ENCODE measurements at places on chromosomes 4 and X. TPM values are rescaled to one million over a fixed set of nuclear protein-coding genes. Genes with fewer than 3 reads are reported as not detected.

RASGEF1B gene
- total RNA-seq, result 42.9 TPM

TADA2B gene
- 36.3 TPM for total RNA-seq

CSAG3 gene
- total RNA-seq, result not detected

RHOXF1 gene
- total RNA-seq, result not detected

STEEP1 gene
- total RNA-seq, result 23.8 TPM

RTL9 gene
- not detected for total RNA-seq

S100P gene
- 4.3 TPM for total RNA-seq

SEC31A gene
- total RNA-seq, result 177 TPM

NPY5R gene
- not detected for total RNA-seq

SYP gene
- 0.36 TPM for total RNA-seq

ADGRG4 gene
- total RNA-seq, result not detected

SHROOM2 gene
- not detected for total RNA-seq

ZCCHC18 gene
- 5.6 TPM for total RNA-seq

AKAP14 gene
- not detected for total RNA-seq

PAGE5 gene
- total RNA-seq, result not detected

PRSS12 gene
- not detected for total RNA-seq

GASK1B gene
- 2.0 TPM for total RNA-seq

TMEM255A gene
- 1.5 TPM for total RNA-seq

DNA sequence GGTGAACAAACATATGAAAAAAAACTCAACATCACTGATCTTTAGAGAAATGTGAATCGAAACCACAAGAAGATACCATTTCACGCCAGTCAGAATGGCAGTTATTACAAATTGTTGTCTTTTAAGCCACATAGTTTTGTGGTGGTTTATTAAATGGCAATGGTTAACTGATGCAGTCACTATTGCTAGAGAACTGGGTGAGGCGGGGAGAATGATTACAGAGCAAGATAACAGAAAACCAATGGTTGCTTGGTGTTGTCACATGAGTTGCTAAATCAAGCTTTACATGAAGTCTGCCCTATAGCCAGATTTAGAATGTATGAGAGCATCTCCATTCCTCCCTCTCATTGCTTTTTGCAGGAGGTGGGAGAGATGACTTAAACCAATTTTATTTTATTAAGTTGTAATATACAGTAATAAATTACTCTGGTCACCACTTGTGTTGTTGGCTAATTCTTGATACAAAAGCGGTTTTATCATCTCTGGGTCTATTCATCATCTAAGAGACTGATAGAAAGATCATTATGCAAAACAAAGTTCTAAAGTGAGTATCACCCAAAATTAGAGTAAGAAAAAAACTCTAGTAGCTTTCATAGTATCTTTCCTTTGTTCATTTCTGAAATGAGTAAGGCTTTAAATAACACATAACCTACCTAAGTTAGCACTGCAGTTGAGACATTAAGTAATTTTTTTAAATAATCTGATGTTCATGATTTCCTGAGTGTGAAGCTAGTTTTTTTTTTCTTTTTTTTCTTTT, 859.5 kb downstream of the STIM2 start:
- no peak for DNase-seq

DNA sequence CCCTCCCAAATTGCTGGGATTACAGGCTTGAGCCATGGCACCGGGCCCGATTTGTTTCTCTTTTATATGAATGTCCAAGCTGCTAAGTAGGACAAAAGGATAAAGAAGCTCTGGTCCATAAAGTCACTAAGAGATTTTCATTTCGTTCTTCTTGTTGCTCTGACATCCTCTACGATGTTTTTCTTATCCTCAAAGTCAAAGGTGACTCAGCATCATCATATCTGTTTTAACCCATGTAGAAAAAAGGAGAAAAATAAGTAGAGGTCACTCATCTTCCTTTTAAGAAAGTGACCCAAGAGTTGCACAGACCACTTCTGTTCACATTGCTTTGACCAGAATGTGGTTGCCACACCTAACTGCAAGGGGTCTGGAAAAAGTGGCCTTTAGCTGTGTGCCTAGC, 29.3 kb upstream of the DYNLT3 start:
- no peak for DNase-seq

DNA sequence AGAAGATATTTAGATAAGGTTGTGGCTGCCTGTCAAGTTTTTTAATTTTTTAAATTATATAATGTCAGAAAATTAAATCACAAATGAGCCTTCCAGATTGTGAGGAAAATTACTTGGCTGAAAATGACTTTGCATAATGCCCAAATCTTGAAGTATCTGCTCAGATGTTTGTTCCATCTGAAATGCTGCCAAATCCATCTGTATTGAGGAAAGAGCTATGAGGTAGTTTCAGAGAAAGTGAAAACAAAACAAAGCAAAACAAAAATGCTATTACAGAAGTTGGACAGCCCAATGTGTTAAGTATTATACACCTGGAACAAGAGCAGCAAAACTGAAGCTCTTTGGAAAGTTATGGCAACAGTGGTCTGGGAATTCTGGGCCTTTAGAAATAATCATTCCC, 23.3 kb upstream of the GUCY1B1 start:
- DNase-seq, result no peak

- no peak for DNase-seq
Measured at GRCh38 chr4:124514588-124514987, 197.9 kb downstream of the ANKRD50 start.

DNA sequence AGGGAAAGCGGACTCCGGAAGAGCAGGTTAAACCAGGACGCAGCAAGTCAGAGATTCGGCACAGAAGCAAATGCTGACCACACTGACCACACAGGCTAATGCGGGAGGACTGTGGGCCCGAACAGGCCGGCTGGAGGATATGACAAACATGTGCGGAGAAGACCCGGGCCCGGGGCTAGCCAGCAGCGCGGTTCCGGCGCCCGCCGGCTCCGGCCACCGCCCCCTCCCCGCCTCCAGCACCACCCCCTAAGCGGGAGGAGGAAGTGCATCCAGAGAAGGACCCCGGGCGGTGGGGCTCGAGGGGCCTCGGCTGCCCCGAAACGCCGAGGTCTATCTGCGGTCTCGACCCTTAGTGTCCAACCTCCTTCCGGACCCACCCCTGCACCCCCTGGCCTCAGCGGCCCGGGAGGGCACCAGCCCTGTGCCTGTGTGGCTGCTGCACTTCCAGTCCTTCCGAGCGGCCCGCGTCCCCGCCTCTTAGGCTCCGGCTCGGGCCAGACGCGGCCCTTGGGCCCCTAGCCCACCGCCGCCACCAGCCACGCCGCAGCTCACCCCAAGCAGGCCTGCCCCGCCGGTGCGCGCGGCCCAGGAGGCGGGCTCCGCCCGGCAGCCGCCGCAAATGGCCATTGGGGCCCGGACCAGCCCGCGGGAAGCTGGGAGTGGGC, 2.1 kb downstream of the ELOVL6 start:
- peak; percentile 45 for DNase-seq

DNA sequence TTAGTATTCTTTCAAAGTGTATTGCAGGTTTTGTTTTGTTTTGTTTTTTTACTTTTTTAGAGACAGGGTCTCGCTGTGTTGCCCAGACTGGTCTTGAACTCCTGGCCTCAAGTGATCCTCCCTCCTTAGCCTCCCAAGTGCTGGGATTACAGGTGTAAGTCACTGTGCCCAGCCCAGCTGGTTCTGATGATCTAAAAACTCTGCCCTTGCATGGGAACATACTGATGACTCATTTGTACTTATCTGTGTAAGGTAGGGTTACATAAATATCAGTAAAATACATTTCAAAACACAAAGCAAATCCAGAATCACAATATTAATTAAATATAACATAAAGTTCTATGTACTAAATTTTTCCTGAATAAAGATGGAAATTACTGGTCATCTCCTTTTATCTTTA, 7.4 kb upstream of the SLC9B1 start:
- no peak for DNase-seq

GRCh38 chr4:186227744-186228513, 622 bp downstream of the KLKB1 start:
- DNase-seq, result no peak

DNA sequence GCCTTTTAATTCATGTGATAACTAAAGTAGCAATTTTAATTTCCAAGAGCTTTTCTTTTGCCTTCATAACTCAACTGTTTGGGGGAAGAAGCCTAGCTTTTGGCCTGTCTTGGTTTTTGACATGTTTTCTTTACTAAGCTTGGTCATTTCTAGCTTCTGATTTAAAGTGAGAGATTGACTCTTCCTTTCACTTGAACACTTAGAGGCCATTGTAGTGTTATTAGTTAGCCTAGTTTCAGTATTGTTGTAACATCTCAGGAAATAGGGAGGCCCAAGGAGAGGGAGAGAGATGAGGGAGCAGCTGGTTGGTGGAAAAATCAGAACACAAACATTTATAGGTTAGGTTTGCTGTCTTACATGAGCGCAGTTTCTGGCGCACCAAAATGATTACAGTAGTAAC, 44.8 kb downstream of the DCLK2 start:
- DNase-seq, result no peak

DNA sequence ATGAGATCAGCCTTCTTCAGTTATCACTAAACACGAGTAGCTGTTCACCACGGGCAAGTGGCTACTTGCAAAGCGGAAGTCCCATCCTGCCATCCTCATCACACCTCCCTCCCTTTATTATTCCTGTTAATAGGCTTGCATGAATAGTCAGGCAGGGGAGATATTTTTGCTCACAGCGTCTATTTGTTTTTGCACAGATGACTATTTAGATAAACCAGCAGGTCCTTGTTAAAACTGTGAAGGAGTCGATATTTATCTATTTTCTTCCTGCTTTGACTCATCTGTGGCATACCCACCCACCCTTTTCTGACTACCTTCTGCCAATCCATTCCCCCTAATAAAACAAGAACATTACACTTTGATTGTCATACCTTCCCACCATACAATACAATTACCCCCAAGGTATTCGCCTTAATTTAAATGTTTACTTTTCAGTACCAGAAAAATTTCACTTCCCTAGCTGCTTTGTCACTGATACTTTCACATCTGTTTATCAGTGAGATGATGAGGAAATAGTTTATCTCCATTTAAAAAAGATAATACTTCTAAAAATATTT, 96.6 kb upstream of the BANK1 start:
- no peak for DNase-seq

- DNase-seq, result no peak
Measured at GRCh38 chr4:152983774-152984411, 47.8 kb downstream of the FHDC1 start.

DNA sequence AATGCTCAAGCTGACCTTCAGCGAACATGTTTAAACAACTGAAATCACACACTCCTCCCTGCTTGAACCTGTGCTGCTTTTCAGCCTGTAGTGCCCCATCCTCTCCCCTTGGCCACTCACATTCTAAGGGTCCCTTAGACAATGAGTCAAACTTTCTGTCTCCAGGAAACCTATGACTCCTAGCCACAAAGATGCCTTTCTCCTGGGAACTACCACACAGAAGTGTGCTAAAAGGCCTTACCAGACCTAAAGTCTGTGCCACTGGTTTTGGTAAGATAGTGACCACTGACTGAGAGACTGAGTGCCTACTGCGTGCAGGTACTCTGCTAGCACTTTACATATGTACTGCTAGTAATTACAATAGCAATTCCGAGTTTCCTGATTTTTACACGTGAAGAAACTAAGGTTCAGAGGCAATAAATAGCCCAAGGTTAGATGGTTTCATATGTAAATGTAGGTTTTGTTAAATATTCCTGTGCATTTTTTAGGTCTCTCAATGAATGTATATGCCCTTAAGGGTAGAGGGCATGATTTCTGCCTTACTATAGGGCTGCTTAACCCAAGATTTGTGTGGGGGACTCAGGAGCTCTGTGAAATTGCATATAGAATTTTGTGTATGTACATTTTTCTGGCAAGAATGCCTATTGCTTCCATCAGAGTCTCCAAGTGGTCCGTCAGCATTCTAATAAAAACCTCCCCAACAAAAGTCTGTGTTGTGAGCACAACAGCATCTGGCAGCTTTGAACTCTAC, 71.1 kb downstream of the NSG1 start:
- DNase-seq, result no peak

GRCh38 chr4:38943343-38943742, 75.7 kb downstream of the FAM114A1 start:
- DNase-seq, result no peak

DNA sequence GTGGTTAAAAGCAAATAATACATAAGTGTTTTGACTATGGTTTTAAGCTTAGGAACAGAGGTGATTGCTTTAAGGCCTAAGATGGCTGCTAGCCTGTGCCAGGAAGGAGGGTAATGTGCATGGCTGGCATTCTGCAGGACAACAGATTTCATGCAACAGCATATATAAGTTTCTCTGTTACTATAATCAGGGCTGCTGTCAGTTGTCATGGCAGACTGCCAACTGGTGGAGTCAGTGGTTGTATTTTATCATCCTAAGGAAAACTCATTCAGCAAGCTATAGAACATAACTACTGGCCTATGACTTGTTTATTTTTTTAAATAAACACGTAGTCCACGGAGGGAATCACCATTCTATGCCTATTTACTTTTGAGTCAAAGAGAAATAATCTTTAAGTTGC, 77.7 kb upstream of the DCAF8L1 start:
- DNase-seq, result no peak

- no peak for DNase-seq
Measured at GRCh38 chrX:66684196-66684595, 45.3 kb upstream of the EDA2R start.

DNA sequence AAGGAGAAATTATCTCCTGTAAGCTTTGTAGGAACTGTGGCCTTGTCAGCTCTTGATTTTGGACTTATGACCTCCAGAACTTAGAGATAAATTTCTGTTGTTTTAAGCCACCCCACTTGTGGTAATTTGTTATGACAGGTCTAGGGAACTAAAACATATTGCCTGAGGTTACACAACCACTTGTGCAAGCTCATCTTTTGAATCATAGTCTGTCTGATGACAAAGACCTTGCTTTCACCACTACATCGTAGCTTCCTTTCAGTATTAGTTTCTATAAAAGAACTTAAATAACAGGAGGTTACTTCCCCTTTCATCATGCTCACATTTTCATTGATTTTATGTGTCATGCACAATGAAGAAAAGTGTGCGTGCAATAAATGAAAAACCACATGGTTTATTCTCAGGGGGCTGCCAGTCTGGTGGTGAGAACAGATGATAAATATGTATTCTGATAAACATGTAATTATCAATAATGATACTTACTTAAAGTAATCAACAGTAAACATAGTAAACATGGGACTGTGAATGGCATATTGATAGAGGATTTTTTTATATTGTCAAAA, 690.0 kb upstream of the HS3ST1 start:
- DNase-seq, result peak; percentile 4

- peak; percentile 61 for DNase-seq
Measured at GRCh38 chr4:153468587-153468986, 2.4 kb downstream of the TMEM131L start.

DNA sequence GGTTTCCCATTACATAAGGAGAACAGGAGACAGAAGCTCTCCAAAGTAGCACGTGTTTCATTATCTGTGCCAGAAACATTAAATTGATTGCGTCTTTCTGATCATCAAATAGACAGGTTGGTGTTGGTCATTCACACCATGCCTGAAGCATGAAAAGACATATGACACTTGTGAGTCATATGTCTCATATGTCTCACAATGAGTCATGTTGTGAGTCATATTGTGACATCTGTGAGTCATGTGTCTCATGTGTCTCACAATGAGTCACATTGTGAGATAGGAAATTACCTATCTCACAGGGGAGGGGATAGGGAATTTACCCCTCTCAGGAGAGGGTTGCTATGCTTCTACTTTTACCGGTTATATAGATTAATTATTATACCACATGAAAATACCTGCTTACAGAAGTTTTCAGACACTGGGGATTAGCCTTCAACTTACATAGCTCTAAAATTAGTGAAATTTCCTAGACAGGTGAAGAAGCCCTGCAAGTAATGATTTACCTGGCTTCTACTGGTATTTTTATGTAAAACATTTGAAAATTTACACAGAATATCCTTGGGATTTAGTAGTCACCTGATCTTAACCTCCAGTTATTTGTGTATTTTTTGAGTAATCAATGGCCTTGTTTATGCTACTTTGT, 80.8 kb downstream of the NPFFR2 start:
- peak; percentile 2 for DNase-seq
